Stimulated activated CD4-positive, alpha-beta T cell treated with anti-CD3 and anti-CD28 coated beads, Interleukin-2, amount 100 ng/mL, for 4 hours (primary cell): ENCODE measurements at places on chromosomes 7 and 10.
A peak's percentile ranks its signal among the peaks of the same experiment; 100 is the strongest.

DNA sequence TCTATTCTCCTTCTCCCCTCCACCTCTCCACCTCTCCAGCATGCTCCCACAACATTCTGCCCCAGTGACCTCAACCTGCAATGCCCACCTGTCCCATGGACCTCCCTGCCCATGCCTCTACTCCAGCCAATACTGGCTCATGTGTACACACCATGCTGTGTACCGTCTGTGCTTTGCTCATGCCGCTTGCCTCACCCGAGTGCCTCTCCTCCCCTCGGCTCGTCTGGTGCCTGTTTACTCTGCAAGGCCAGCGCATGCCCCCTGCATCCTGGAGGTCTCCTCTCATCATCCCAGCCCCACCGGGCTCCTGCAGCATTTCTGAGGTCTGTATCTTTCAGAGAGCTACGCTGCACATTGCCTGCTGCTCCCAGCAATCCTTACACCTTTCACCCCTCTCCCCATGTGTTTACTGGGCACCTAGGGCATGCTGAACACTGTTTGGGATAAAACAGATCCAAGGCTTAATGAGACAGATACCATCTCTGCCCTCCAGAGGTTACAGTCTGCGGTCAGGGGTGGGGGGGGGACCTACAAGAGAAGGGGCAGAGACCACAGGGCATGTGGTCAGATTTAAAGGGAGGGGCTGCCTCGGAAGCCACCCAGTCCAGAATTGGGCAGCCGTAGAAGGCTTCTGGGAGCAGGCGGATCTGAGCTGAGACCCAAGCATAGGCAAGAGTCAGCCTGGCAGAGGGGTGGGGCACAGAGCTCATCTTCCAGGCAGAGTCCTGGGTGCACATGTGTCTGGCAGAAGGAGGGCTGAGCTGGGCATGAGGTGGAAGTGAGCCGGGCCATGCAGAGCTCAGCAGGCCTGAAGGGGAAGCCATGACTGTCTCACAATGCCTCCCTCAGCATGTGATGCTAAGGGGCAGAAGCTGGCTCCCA, 29.6 kb upstream of the PSAP start:
- DNase-seq = no peak

DNA sequence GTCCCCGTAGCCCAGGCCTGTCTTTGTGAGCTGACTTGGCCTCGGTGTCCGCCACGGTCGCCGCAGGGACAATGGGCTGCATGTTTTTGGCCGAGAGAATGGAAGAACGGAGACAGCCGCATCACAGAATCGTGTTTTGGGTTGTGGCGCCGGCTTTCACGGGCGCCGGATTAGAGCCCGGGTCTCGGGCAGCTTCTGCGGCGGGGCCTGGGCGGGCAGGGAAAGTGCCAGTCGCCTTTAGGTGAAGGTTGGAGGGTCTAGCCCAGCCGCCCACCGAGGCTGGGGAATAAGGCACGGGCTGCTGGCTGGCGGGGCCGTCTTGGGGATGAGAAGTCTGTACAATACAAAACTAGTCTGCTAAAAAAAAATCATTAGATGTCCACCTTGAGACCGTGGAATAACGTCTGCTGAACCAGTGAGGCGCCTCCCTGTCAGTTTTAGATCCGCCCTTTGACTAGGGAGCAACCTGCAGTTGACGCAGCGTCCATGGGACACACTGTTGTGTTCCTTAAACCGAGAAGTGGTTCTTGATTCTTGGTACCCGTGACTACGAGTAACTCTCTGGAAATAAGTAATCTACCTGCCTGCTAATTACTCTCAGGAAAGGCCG, 577 bp downstream of the DNAJB9 start:
- DNase-seq = peak; percentile 10

DNA sequence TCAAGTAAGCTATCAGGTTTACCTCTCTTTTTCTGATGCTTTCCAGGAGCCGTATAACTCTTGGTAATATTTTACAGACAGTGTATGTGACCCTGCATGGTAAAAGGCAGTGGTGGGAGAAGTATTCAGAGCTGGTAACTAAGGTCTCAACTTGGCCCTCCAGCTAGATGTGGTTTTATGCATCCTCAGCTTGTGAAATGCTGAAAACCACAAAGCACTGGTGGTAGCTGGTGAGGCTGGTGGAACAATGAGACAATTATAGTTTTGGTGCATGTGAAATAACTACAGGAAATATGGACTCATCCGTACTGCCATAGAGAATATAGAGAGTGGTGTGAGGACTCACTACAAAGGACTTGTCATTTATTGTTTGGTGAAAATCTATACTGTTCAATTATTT, 383.0 kb upstream of the PCDH15 start:
- DNase-seq = no peak

DNA sequence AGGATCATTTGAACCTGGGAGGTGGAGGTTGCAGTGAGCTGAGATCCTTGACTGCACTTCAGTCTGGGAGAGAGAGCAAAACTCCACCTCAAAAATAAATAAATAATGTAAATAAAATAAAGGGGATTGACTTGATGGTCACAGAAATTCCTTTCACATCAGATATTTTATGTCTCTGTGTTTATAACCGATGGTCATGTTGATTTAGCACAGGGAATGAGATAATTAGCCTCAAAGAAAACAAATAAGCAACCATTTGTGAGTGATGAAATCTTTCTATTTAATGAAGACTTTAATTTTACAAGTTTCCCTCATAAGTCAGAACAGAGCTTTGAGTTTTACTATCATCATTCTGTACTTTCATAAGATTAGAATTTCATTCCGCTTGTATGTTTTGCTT, 64.8 kb upstream of the NUPR2 start:
- no peak for DNase-seq

- no peak for DNase-seq
Observed at GRCh38 chr10:84406561-84406960, 78.2 kb downstream of the CCSER2 start.

DNA sequence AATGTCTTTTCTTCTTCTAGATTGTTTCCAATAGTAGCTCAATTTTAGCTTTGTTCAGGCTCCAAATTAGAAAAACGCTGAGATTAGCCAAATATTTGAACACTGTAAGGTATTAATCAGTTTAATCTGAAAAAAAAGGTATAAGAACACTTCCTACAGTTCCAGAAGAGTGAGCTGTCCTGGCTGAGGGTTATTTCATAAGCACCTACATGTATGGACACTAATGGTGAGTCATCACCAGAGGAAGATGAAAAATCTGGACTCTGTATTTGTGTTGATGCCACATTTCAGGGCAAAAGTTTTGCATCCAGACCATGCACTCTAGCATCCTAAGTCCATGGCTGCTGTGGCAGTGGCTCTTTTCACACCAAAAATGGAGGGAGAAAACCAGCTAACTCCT, 189.5 kb downstream of the ANKRD30A start:
- DNase-seq = no peak

- no peak for DNase-seq
Observed at GRCh38 chr10:60114765-60115586, 208.6 kb upstream of the CCDC6 start.

- no peak for DNase-seq
Observed at GRCh38 chr7:135109976-135110375, 37.9 kb upstream of the TMEM140 start.

DNA sequence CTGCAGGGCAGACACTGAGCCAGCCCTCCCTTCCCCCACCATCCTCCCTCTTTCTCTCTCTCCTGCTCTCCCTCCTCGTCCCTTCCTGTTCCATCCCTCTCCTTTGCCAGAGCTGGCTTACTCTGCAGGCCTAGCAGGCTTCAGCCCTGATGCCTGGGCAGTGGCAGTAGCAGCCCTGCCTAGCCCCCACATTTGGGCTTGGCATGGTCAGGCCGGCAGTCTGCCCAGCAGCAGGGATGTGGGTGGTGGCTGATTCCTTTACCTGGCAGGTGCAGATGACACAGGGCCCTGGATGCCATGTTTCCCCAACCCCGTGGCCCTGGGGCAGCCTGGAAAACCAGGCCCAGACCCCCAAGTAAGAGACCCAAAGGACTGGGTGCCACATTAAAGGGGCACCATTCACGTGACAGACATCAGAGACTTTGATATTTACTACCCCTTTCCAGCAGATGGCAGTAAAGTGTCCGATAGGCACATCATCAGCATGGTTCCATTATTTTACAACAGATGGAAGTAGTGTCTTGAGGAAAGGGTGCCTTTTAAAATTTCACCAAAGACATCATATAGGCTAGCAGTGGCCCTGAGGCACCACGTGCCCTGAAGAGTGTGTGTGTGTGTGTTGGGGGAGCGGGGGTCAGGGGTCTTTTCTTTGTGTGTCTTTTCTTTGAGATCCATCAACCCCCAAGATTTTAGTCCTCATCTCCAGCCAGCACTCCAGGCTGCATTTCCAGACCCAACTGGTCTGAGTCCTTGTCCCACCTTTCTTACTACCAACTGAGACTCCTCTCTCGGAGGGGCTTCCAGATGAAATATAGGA, 5.9 kb downstream of the KCP start:
- DNase-seq = peak; percentile 9

DNA sequence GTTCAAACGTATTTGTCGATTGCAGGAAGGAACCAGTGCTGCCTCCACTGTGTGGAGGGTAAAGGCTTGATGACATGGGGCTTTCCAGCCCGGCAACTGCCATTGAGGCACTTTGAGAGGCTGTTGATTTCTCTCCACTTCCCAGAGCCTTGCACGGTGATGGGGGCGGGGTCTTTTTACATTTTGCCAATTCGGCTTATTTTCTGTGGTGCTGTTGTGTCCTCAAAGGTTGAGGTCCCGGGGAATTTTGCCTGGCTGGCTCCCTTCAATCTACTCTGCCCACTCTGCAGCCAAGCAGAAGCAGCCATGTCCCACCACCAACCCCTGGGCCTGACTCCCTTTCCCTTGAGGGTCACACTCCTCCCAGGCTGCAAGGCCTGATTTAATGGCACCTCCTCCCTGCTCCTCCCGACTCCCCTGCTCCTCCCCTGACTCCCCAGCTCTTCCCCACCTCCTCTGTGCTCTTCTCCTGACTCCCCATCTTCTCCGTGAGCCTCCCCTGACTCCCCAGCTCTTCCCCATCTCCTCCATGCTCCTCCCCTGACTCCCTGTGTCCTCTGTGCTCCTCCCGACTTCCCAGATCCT, 39.0 kb downstream of the OAT start:
- no peak for DNase-seq

- DNase-seq = no peak
Observed at GRCh38 chr10:92290076-92290836, 622 bp downstream of the CPEB3 start.

DNA sequence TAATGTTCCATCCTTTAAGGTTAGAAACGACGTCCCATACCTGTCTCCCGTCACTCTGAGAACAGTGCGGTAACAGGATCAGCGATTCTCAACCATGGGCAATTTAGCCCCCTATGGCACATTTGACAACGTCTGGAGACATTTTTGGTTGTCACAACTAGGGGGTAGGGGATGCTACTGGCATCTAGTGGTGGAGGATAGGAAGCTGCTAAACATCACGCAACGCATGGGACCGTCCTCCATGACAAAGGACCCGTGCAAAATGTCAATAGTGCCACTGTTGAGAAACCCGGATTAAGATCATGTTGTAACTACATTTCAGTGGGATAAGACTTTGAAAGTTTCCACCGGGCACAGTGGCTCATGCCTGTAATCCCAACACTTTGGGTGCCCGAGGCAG, 5.0 kb upstream of the PAXIP1 start:
- no peak for DNase-seq

DNA sequence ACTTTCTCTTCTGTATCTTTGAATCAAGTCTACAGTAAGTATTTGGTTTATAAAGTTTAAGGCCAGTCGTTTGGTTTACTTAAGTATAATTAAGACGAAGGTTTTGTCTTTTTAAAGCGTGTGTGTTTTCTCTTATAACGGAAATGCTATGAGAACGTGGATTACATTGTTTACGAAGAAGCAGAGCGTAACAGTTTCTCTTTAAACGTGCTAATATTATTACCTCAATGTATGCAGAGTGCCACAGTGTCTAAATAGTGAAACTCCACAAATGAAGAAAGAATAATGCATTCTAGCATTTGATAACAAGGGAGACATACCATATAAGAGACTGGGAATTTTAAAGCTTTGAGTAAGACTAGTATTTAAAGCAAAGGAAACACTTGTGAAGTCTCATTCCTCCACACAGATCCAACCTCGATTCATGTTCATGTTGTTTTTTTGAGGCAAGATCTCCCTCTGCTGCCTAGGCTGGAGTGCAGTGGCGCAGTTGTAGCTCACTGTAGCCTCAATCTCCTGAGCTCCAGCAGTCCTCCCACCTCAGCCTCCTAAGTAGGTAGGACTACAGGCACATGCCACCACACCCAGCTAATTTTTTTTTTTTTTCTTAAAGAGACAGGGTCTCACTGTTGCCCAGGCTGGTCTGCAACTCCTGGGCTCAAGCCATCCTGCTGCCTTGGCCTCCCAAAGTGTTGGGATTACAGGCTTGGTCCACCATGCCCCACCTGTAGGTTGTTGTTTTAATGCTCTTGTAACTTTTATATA, 75.1 kb downstream of the ANKRD61 start:
- DNase-seq = peak; percentile 15

GRCh38 chr7:106062006-106062405, 50.1 kb downstream of the SYPL1 start:
- no peak for DNase-seq
